B cell (primary cell): ENCODE measurements at places on chromosomes 2 and 18.

- DNase-seq: no peak
Observed at GRCh38 chr2:224777559-224777930, 61.4 kb upstream of the CCDC195 start.

DNA sequence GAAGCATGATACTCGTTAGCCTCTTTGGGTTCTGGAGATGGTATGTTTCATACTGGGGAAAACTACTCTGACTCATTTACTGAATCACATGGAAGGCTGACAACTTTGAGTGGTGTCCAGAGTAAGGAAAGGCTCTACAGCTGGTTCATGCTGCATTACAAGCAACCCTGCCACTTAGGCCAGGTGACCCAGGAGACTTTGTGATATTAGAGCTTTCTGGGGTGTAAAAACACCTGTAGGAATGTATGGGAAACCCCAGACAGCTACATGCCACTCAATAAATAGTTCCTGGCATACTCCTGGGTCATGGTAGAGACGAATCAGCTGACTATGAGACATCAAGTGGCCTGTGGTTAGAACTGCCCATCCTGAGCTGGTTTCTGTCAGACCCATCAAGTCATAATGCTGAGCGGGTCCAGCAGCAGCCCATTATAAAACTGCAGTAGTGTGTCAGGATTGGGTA, 21.3 kb upstream of the TCF7L1 start:
- DNase-seq: no peak

GRCh38 chr2:24613154-24613814, 122.2 kb downstream of the NCOA1 start:
- DNase-seq: peak; percentile 36

DNA sequence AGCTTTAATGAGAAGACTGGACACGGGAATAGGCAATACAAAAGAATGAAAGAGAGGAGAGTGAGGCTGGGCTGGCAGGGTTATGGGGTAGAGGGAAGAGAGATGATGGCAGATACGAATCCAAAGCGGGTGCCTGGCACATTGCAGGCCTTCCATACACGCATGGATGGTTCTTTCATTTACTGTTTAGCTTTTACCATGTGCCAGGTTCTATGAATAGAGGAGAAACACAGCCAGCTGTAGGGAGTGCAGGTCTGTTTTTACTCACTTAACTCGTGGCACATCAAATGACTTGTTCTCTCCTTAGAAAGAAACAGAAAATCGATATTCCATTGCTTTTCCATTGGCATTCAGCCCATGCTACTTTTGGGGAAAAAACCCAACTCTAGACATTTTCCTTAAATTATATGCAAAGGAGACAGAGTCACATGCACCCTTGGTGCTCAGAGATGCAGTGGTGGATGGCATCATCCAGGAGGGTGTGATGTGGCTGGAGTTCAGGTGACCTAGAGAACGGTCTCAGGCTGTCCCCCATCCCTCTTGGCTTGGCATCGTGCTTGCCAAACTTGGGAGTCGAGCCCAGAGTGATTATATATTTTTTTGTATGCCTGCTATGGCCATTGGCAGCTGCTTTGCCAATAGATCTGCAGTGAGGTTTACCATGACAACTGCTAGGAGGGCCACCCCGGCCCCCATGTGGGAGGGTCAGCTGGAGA, 6.2 kb downstream of the LTBP1 start:
- DNase-seq: no peak

- DNase-seq: no peak
Observed at GRCh38 chr2:44879269-44880124, 62.0 kb upstream of the SIX3 start.

DNA sequence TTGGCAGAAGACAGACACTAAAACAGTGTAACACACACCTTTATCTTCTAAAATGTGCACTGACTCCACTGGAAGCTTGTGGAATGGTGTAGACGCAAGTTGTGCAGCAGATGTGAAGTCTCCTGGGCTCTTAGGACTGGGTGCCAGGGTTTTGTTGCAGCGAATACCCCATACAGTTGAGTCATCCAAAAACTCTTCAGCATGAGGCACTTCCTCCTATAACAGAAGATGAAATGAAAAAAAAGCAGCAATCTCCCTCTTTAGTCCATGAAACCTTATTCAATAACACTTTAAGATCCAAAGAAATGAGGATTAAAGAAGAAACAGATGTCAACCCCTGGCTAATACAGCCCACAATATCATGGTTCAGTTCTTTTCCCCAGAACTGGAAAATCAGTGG, 22.2 kb downstream of the BUB1 start:
- DNase-seq: no peak
